ENCODE measurements at places on chromosomes 5 and 9. TPM values are rescaled to one million over a fixed set of nuclear protein-coding genes. Genes with fewer than 3 reads are reported as not detected.

GRCh38 chr5:92777421-92777820 is 803.6 kb downstream of the NR2F1-AS1 start:
- DNase-seq: no peak
- no peaks in the 10 kb centered on the region for H3K4me1 ChIP-seq
- H3K4me3 ChIP-seq: no peak overlapping the region
- no peaks in the 10 kb centered on the region for H3K27me3 ChIP-seq
- no peaks in the 10 kb centered on the region for H3K36me3 ChIP-seq

DNA sequence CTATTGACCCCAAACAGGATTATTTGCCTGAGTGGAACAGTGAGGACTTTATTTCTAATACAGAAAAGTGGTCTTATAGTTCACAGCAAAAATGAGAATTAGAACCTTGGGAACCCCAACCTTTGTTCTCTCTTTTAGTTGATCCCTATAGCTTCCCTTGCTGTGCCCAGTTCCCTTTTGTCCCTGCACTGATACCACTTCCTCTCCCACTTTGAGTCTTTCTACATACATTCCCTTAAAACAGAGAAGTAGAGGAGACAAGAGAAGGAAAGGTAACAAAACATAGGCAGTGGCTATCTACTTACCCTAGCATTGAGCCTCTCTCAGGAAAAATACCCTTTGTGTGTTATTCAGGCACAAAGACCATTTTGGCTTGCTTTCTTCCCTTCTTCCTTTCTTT is 246.4 kb downstream of the FAM114A2 start:
- no peaks in the 10 kb centered on the region for H3K4me1 ChIP-seq
- no peak for DNase-seq
- H3K4me3 ChIP-seq: no peak overlapping the region
- H3K36me3 ChIP-seq: no peaks in the 10 kb centered on the region

EPB41L4B gene
- not detected for total RNA-seq

PCSK5 gene
- total RNA-seq: 0.17 TPM

PCAT7 gene
- 0.17 TPM for total RNA-seq

DNA sequence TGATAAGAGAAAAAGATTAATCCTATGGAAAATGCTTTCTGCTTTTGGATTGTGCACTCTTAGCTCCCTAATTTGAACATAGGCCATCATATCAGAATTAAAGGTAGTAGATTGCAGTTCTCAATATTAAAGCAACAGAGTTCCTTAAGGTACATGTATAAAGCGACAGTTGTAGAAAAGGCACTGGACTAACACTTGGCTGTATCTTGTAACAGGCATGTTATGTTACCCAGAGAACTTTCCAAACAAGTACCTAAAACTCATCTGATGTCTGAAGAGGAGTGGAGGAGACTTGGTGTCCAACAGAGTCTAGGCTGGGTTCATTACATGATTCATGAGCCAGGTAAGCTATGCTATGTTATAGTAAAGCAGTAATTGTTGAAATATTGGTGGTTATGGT is 3.3 kb upstream of the SECISBP2 start:
- DNase-seq: no peak
- no peaks in the 10 kb centered on the region for H3K27me3 ChIP-seq
- H3K4me1 ChIP-seq: peaks cover 25% of the 10 kb centered on the region
- H3K36me3 ChIP-seq: peaks cover 53% of the 10 kb centered on the region
- peak overlapping the region; percentile 81 for H3K4me3 ChIP-seq

LYRM7 gene
- 16.9 TPM for total RNA-seq

DNA sequence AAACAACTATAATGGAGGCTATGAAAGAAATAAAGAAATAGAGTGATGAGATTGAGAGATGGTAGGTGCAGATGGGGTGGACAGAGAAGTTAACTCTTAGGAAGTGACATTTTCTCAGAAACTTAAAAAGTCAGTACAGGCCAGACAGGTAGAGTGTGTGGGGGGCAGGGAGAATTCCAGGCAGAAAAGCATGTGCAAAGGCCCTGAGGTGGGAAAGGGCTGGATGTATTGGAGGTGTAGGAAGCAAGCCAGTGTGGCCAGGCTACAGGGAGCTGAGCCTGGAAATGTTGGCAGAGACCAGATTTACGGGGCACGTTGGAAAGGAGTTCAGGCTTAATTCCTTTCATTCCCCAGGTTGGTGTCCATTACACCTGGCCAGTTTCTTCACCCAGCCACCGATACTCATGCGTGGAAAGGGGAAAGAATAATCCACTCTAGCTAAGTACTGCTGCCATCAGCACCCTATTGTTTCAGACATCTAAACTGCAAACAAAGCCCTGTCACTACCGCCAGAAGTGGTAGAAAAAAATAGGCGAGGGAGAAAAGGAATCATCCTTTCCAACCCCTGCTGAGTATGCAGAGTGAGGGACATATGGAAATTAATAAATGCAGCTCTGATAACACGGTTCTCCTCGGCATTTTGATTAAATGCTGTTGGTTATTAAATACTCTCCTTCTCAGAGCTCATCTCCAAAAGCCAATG is 116.8 kb upstream of the GPR151 start:
- no peaks in the 10 kb centered on the region for H3K4me1 ChIP-seq
- no peak for DNase-seq
- H3K27me3 ChIP-seq: peaks cover 64% of the 10 kb centered on the region
- no peaks in the 10 kb centered on the region for H3K36me3 ChIP-seq

Data from A673 (cell line).